ENCODE measurements at places on chromosomes 2 and 18. TPM values are rescaled to one million over a fixed set of nuclear protein-coding genes. Genes with fewer than 3 reads are reported as not detected.
A peak's percentile ranks its signal among the peaks of the same experiment; 100 is the strongest.

The VWC2L gene
- total RNA-seq, result not detected

The RSAD2 gene
- 3.3 TPM for total RNA-seq

The GREB1 gene
- 392 TPM for total RNA-seq

The CLEC4F gene
- total RNA-seq, result 0.23 TPM

DNA sequence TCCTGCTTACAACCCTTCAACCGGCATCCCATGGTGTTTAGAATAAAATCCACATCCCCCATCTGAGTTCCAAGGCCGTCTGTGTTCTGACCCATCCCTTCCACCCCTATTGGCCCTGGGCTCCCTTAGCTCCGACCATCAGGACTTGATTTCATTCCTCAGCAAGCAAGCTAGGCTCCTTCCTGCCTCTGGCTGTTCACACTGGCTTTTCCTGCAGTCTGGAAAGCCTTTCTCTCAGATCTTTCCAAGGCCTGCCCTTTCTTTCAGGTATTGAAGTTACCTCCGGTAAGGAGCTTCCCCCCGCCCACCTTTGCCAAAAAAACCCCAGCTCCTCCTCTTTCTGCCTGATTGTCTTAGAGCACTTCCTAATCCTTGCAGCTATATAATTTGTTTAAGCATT lies 86.8 kb downstream of the CLIP4 start:
- no peaks in the 10 kb centered on the region for H3K36me3 ChIP-seq
- no peak overlapping the region for H3K4me3 ChIP-seq
- H3K4me1 ChIP-seq, result no peaks in the 10 kb centered on the region
- no peaks in the 10 kb centered on the region for H3K27me3 ChIP-seq
- H3K27ac ChIP-seq, result no peak overlapping the region

GRCh38 chr2:235858881-235859280 lies 309.3 kb downstream of the GBX2 start:
- no peaks in the 10 kb centered on the region for H3K4me1 ChIP-seq
- no peak overlapping the region for H3K27ac ChIP-seq
- H3K4me3 ChIP-seq, result no peak overlapping the region
- H3K36me3 ChIP-seq, result no peaks in the 10 kb centered on the region
- H3K27me3 ChIP-seq, result no peaks in the 10 kb centered on the region

GRCh38 chr2:151543876-151544275 lies 134.2 kb downstream of the RIF1 start:
- H3K36me3 ChIP-seq, result no peaks in the 10 kb centered on the region
- H3K4me1 ChIP-seq, result no peaks in the 10 kb centered on the region
- H3K27ac ChIP-seq, result no peak overlapping the region
- no peaks in the 10 kb centered on the region for H3K27me3 ChIP-seq

DNA sequence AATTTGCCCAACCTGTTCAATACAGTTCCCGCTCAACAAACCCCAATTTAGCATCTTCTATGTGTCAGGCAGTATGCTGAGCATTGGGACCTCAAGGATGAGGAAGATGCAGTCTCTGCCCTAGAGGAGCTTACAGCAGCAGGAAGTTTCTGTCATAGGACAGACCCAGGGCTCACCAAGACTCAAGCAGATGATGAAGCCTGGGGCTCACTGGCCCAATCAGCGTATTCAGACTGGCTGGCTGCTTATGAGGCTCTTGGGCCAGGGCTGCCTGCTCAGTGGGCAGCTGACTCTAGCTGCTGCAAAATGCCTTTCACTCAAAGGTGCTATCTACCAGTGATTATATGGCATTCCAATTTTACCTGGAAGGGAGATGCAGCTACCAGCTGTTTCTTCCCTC lies 2.1 kb downstream of the FAM178B start:
- no peak overlapping the region for H3K27ac ChIP-seq
- H3K4me1 ChIP-seq, result no peaks in the 10 kb centered on the region

DNA sequence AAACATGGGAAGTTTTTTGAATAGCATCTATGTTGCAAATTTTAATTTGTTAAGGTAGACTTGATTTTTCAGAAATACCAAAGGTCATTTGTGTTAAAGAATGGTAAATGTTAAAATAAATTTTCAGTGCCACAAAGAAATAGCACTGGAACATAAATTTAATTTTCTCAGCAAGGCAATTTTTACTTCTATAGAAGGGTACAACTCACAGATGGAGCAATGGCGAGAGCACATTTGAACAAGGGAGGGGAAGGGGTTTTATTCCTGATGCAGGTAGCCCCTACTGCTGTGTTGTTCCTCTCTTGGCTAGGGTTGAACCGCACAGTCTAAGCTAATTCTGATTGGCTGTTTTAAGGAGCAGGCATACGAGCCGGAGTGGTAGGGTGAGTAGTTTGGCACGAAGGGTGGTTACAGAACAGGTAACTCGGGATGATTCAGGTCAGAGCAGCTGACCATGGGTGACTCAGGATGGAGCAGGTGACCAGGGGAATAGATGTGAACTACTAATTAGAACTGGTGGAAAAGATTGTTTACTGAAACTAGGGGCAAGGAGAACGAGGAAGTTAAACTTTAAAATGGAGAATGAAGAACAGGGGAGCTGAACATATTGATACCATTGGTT lies 50.1 kb upstream of the PSME4 start:
- no peaks in the 10 kb centered on the region for H3K27me3 ChIP-seq
- H3K4me1 ChIP-seq, result no peaks in the 10 kb centered on the region
- H3K27ac ChIP-seq, result peak overlapping the region; percentile 9
- no peak overlapping the region for H3K4me3 ChIP-seq

The C2orf66 gene
- total RNA-seq, result not detected

- H3K36me3 ChIP-seq, result no peaks in the 10 kb centered on the region
- DNase-seq, result no peak
- H3K27me3 ChIP-seq, result no peaks in the 10 kb centered on the region
- no peak overlapping the region for H3K27ac ChIP-seq
- H3K4me3 ChIP-seq, result no peak overlapping the region
Observed at GRCh38 chr2:179266271-179266670, 1.6 kb upstream of the SESTD1 start.

The ERICH2 gene
- total RNA-seq, result not detected

DNA sequence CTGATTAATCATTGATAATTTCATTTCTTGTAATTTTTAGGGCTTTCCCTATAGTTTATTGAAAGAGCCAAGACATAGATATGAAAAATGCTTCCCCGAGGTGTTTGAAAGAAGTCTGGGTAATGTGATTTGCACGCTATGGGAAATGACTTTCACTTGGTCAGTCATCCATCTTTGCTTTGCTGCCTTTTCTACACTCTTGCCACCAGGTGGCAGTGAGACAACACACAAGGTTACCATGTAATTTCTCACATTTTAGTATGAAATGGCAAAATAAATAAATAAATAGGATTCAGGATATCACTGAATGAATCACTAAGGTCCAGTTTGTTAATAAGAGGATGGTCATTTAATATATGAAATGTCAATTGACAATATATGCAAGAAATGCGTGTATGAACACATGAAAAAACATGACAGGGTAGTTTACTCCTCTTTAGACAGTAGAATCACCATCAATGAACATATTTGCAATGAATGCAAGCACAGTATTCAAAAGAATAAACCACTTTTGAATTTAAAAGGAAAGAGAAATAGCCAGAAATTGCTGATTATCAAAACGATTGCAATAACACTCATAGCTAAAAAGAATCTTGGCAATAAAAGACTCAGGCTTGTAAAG lies 52.2 kb upstream of the KCNH7 start:
- H3K27ac ChIP-seq, result no peak overlapping the region
- H3K4me3 ChIP-seq, result no peak overlapping the region
- no peaks in the 10 kb centered on the region for H3K36me3 ChIP-seq

GRCh38 chr18:68893354-68893753 lies 95.5 kb downstream of the CCDC102B start:
- H3K36me3 ChIP-seq, result no peaks in the 10 kb centered on the region
- DNase-seq, result no peak
- H3K27ac ChIP-seq, result no peak overlapping the region

GRCh38 chr2:128494307-128494639 lies 175.6 kb upstream of the HS6ST1 start:
- H3K27me3 ChIP-seq, result no peaks in the 10 kb centered on the region
- no peak overlapping the region for H3K4me3 ChIP-seq
- no peak overlapping the region for H3K27ac ChIP-seq
- H3K4me1 ChIP-seq, result no peaks in the 10 kb centered on the region
- no peak for DNase-seq
- no peaks in the 10 kb centered on the region for H3K36me3 ChIP-seq

DNA sequence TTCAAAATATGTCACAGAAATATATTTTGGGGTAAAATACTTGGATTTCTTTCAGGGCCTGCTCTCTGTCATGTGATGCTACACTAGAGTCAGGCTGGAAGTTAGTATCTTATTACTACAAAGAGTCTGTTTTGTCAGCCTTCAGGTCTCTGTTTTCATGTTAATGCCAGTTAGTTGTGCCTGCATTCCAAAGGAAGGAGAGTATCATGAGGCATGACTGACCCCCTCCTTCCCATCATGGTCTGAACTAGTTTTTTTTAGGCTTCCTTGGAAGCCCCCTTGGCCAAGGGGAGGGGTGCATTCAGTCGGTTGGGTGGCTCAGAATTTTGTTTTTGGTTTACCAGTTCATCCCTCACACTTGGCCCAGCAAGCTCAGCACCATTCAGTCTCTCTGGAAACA lies 318.0 kb downstream of the ALK start:
- DNase-seq, result no peak
- no peaks in the 10 kb centered on the region for H3K27me3 ChIP-seq
- no peaks in the 10 kb centered on the region for H3K36me3 ChIP-seq
- no peak overlapping the region for H3K4me3 ChIP-seq

Data from prostate gland (tissue), 2 donors.